ENCODE measurements at places on chromosomes 11 and 22.
A peak's percentile ranks its signal among the peaks of the same experiment; 100 is the strongest.

DNA sequence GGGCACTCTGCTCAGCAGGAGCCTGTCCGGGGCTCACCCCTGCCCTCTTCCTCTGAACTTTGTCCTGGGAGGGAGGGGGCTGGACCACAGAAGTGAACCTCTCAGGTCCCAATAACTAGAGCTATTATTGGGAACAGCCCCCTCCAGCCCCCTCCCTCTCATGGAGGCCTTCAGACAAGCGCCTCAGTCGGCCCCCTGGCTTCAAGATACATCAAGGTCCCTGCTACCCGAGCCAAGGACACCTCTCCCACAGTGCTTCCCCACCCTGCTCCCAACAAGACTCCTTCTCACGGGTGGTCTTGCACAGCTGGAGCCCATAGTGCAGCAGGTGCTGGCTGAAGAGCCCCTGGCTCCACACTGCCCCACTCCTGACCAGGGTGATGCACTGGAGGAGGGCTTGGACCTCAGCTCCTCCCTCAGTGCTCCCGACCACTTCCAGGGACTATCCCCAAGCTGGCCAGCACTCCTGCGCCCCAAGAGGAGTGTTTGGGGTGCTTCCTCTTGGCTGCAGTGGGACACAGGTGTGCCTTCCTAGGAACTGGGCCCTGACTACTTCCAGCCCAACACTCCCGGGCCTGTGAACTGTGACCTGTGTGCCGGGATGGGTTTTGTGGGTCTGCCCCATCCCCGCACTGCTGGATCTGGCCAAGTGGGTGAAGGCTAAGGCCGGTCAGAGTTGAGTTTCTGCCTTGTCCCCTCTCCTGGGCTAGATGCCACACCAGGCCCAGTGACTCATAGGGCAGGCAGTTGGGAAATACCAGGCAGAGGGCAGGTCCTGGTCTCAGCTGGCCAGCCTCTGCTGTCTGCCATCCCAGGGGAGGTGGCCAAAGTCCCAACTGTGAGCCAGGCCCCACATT, 2.2 kb downstream of the PNPLA2 start:
- DNase-seq = peak; percentile 63

DNA sequence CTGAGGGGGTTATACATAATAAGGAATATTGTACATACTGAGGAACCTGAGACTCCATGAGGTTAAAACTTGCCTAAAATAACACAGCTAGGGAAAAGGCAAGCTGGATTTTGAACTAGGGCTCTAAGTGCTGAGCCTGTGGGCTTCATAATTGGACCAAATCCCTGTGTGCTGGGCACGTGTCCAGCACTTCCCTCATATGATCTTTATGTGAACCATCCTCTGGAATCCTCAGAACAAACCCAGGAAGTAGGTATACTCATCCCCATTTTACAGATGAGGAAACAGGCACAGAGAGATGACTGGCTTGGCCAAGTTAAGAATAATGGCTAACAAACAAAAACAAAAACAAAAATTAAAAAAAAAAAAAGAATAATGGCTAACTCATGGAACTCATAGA, 14.9 kb downstream of the RTN4RL2 start:
- peak; percentile 38 for DNase-seq

DNA sequence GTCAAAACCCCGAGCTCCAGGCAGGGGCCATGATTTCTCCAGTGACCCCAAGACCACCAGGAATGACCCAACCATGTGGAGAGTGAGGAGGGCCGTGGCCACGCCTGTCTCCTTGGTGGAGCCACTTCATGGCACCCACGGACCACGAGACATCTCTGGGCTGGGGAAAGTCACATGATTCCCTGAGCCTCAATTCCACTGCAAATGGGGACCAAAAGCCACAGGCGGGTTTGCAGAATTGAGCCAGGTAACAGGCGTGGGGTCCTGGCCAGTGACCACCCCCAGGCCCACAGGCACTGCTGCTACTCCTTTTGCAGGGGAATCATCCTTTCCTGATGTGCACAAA, 178.9 kb downstream of the CTTN start:
- DNase-seq = no peak

- DNase-seq = peak; percentile 43
These were observed 27.7 kb downstream of the DNAJC24 start for GRCh38 chr11:31397239-31397834.

DNA sequence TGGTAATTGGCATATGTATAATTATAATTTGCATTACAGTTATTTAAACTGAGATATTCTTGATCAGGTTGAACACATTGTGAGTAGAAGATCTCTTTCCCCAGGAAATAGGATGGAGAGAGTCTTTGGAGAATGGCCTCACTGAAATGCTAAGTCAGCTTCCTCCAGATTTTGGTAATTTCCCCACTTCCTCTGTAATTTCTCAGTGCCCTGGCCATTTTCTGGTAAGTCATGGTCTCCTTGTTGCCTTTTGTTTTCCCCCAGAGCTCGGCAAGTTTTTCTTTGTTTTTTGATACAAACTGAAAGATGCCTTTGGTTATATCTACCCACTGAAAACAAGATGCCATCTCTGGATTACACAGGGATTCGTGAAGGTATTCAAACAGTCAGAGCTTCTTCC, 12.8 kb upstream of the FBXO3 start:
- no peak for DNase-seq

DNA sequence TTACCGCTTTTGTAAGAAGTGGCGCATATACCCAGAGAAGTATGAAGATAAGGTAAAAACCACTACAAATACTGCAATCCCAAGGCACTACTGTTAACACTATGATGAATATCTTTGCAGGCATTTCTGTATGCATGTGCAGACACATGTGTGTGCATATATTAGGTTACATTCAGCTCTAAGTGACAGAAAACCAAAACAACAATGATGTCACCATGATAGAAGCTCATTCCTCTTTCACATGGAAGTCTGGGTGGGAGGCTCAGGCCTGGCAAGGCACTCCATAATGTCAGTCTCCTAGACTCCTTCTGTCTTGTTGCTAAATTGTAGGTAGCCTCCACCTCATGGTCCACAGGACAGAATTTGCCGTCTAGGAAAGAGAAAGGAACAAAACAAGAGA, 63.0 kb upstream of the SLC6A5 start:
- DNase-seq = no peak

GRCh38 chr11:9617940-9618339, 44.5 kb downstream of the WEE1 start:
- DNase-seq = peak; percentile 53
